ENCODE measurements at places on chromosomes 12 and 14. TPM values are rescaled to one million over a fixed set of nuclear protein-coding genes. Genes with fewer than 3 reads are reported as not detected.

The CEBPE gene
- total RNA-seq: not detected

The PROX2 gene
- total RNA-seq: not detected

- no peak for DNase-seq
These were observed 405.4 kb downstream of the TMTC2 start for GRCh38 chr12:83092129-83092528.

DNA sequence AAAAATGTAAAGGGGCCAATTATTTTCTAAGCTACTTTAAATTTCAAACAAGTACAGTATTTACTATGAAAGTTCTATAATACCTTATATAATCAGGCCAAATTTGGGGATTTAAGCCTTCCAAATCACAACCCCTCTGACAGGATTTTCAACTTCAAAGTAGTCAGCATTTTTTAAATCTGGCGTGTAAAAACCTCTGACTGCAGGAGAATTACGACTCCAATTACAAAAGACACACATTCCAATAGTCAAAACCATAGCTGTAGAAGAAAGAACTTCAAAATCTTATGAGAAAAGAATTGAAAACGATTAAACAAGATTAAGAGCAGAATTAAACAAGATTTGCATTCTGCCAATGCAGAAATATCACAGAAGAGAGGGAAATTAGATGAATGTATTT lies 12.7 kb downstream of the OSBPL8 start:
- no peak for DNase-seq

The KRT73 gene
- total RNA-seq: not detected

The SLC6A13 gene
- not detected for total RNA-seq

The IL31 gene
- not detected for total RNA-seq

- DNase-seq: no peak
These were observed 71.6 kb downstream of the SCAF11 start for GRCh38 chr12:45918818-45919217.

- no peak for DNase-seq
These were observed 92.7 kb downstream of the BORCS5 start for GRCh38 chr12:12449533-12450025.

The GPR65 gene
- total RNA-seq: 1.1 TPM

GRCh38 chr12:118103201-118103600 lies 610 bp downstream of the VSIG10 start:
- DNase-seq: peak; percentile 66

GRCh38 chr14:99517643-99518381 lies 36.6 kb downstream of the CCNK start:
- peak; percentile 69 for DNase-seq

DNA sequence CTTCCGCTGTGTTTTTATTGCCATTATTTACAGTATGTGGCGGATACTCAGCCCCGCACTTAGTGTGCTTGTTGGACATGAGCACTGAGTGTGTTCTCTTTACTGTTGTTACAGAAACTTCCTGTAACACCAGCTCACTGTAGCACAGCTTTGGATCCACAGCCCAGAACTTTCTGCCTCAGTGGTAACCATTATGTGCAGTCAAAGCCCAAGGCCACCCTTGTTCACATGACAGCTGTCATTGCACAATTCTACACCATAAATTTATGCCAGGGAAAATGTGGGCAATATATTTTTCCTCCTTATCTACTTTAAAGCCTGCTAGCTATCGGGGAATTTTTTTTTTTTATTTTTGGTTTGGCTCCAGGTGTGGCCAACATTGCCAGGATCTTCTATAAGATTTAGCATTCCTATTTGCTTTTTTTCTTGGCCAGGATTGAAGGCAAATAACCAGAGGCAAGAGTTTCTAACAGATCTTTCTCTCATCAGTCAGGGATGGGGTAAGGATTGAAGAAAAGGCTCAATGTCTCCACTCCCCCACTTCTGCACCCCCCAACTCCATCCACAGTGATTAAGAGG lies 176.0 kb upstream of the PELI2 start:
- DNase-seq: no peak

The CCND2 gene
- 126 TPM for total RNA-seq

DNA sequence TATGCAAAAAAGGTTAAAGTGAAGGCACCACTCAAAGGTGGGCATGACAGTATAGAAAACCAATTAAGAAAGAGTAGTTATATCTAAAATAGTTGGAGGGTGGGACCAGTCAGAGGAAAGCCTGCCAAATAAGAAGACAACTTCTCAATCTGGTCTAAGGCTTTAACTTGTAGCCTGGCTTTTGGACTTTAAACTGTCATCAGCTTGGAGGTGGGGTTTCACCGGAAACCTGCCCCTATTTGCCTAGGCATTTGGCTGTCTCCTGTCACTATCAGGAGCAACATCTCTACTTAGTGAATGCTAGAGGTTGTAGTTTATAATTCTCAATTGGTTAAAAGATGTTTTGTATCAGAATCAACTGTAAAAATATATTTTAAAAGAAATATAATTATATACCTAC lies 107.3 kb downstream of the SLCO1B3 start:
- DNase-seq: no peak

The MUCL1 gene
- not detected for total RNA-seq

GRCh38 chr12:45406988-45407850 lies 191.3 kb downstream of the ANO6 start:
- DNase-seq: peak; percentile 74

- DNase-seq: no peak
These were observed 1498.5 kb upstream of the TMEM132C start for GRCh38 chr12:126768517-126768916.

GRCh38 chr12:122991623-122992275 lies 11.3 kb downstream of the ARL6IP4 start:
- no peak for DNase-seq

GRCh38 chr12:131852551-131853299 lies 24.5 kb downstream of the MMP17 start:
- no peak for DNase-seq
